ENCODE measurements at places on chromosomes 1 and 21.

- no peak for DNase-seq
Observed at GRCh38 chr21:30148906-30149305, 17.7 kb downstream of the CLDN17 start.

- no peak for DNase-seq
Observed at GRCh38 chr1:203519896-203520295, 25.9 kb downstream of the OPTC start.

- DNase-seq, result no peak
Observed at GRCh38 chr21:42147386-42148020, 71.4 kb upstream of the ABCG1 start.

DNA sequence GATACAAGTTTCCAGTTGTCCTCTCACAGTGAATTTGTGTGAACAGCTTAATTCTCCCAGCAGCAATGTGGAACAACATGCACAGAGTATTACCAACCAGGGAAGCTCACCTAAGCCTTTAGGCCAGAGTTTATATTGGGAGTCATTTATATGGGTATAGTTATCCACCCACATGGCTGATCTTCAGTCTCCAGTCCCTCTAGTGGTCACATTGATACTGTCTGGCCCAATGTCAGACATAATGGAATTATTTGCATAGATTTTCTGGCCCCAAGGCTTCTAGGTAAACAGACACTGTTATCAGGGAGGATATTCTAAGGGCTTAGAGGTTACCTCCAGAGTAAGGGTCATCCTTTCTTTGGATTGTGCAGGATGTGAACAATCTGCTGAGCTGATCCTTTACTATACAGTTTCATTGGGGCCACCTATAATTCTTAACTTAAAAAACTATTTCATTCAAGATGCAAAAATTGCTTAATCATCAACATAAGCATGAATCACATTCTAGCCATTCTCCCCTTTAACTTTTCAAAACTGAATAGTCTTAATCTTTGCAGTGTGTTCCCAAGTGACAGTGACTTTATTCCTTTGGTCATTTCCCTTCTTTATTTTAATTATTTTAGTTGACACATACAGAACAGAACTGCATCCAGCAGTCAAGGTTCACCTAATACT, 210.9 kb downstream of the LTN1 start:
- no peak for DNase-seq

DNA sequence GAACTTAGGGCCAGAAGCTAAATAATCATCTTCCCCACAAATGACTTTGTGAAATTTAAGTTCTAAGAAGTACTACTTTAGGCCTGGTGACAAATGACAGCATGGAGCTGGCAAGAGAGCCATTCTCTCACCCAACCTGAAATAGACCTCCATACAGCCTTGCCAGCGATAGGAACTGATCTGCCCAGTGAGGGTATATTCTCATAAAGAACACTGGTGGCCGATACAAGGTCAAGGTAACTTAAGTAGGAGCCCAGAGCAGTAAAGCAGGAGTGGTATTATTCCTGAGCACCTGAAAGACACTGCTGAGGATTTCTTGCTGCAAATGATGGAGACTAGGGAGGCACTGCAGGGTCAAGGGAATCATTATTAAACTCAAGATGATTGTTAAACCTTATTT, 2.6 kb upstream of the TTLL7 start:
- DNase-seq, result no peak

DNA sequence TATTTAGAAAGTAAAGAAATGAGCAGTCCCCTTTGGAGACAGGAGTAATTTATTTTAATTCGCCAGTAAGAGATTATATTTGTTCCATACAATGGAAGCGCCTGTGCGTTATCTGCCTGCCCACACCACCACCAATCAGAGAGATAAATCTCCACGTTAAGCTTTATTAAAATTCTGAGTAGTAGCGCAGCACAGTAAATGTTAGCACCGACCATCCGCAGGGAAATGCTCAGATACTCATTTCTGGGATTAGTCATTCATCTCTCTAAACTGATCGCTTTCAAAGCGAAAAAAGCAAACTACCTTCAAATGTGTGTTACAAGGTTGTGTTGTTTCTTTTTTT, 1.2 kb downstream of the ETS2 start:
- DNase-seq, result no peak

GRCh38 chr21:38531591-38531990, 33.3 kb upstream of the ERG start:
- no peak for DNase-seq

DNA sequence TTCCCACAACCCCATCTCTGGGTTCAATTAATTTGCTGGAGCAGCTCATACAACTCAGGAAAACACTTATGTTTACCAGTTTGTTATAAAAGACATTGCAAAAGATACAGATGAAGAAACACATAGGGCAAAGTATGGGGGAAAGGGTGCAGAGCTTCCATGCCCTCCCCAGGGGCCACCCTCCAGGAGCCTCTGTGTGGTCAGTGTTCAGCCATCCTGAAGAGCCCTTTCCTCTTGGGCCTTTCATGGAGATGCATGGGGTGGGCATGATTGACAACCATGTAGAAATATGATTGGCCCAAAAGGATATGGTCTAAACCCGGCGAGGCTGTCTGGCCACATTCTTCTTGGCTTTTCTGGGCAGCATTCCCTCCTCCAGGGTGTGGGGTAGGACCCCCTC, 56.8 kb upstream of the PDE9A start:
- DNase-seq, result no peak

DNA sequence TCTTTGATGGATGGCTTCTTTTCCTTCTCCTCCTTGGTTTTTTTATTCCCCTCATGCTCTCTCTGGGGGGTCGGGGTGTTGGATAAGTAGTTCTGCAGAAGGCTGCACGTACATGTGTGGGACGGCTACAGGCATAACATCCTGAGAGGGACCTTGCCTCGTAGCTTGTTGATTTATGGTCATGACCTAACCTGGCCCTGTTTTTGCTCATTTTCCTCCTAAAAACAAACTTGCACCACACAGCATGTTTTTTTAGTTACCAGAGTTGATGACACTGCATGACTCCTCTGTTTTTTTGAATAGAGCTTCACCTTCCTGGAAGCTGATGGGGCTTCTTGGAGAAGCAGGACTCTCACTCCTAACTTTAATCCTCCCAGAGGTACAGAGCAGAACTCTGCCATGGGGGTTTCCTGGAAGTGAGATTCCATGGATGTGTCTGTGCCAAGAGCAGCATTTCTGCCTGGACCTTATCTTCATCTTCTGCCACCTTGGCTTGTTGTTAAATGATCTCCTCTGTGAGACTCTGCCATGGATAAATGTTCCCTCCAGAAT, 114.7 kb downstream of the PAPPA2 start:
- no peak for DNase-seq

DNA sequence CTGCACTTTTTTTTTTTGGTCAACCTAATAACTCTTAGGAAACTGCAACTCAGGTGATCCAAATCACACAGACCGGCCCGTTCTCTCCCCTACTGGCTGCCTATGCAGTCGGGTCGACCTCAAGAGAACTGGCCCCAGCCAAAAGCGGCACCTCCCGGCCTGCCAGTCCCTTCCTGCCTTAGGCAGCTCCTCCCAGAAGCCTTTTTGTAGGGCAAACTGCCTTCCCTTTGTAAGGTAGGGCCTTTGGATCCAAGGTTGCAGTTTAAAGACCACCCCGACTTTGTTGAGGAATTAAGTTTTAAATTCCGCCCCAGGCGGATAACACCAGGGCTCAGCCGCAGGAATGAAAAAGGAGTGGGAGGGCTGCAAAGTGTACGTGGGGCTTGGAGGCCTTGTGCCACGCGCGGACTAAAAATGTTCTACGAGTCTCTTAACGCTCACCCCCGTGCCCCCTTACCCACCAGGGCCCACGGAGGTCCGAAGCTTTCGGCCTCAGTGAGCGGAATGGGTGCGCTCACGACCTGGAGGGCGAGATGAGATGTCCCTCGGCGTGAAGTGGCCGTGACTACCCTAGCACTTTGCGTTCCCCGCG, 642 bp upstream of the ST3GAL3 start:
- DNase-seq, result peak; percentile 2

DNA sequence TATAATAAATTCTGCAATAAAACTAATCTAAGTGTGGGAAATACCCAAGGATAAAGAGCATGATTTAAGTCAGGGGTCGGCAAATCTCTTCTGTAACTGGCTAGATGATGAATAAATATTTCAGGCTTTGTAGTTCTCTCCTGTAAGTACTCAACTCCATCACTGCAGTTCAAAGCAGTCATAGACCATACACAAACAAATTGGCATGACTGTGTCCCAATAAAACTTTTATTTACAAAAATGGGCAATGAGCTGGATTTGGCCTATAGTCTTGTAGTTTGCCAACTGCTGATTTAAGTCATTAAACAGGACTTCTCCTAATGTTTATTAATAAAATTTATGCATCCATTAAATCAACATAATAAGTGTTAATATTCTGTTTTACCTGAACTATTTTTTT, 49.4 kb downstream of the EDEM3 start:
- DNase-seq, result no peak

GRCh38 chr1:178612261-178612660, 99.4 kb downstream of the TEX35 start:
- DNase-seq, result no peak

GRCh38 chr1:224675590-224675989, 59.5 kb downstream of the CNIH3 start:
- DNase-seq, result no peak

GRCh38 chr1:182192215-182192614, 130.7 kb upstream of the ZNF648 start:
- DNase-seq, result no peak

GRCh38 chr1:185645686-185646085, 88.5 kb upstream of the HMCN1 start:
- DNase-seq, result no peak

DNA sequence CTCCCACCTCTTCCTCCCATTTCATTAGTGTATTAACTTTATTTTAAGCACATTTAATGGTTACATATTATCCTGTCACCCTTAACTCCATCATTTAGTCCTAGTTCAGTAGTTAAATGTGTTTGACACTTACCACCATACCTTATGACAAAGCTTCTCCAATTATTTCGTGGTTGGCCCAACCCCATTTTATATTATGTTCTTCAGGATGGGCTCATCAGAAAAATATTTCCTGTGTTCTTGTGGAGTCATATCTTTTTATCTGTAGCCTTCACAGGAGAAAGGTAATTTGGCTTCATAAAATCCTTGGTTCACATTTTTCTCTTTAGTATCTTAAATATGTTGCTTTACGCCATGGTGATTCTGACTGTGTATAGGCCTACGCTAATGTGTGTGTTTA, 142.3 kb upstream of the COL6A1 start:
- DNase-seq, result no peak

DNA sequence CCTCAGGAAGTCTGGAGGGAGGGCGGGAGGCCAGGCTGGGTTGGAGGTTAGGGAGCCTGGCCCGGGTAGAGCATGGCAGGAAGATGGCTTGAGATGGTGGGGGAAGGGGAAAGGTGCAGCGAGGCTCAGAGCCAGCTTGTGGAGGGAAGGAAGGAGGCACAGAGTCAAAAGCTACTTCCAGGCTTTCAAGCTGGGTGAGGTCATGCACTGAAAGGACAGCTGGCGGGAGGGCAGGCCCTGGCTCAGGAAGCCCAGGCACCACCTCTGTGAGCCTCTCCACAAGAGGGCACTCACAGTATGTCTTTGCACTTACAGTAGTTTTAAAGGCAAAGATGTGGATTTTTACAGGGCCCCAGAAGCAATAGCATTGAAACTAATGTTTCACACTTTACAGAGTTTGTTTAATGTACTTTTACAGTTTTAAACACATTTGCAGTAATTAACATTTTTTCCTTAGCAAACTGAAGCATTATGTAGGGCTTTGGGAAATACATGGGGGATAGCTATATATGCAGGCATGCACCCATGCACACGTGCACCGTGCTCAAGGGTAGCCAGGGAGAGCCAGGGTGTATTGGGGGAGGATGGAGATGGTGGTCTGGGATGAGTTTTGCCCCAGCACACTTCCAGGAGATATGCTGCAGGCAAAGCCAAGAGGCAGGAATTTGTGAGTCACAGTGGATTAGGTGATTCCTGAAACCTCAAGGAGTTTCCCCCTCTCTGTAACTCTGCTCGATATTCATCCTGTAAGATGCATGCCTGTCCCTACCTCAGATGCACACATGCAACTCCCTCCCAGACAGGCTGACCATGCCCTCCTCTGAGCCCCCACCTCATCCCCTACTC, 6.1 kb upstream of the ADAM15 start:
- peak; percentile 81 for DNase-seq

- no peak for DNase-seq
Observed at GRCh38 chr1:199101139-199101538, 462.3 kb downstream of the PTPRC start.

DNA sequence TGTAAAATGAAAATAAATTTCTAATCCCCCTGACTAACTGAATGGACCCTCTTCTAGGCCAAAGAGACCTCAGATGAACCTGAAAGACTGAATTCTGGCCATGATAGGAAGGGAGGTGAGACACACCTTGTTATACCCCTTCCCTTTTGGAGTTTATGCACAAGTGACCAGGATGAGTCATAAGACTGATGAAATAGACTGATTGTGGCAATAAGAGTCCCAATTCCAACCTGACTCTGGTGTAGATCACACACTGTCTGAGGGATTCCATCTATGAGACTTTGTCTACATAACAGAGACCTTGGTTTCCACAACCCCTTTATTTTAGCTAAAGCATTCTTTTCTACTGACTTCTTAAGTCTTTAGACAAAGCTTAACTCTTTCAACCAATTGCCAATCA, 13.5 kb upstream of the OR2G2 start:
- DNase-seq, result no peak

GRCh38 chr1:157363660-157364140, 188.6 kb downstream of the FCRL5 start:
- DNase-seq, result no peak

GRCh38 chr1:160863774-160864131, 1.1 kb upstream of the CD244 start:
- no peak for DNase-seq

- no peak for DNase-seq
Observed at GRCh38 chr1:220093361-220094015, 444 bp upstream of the IARS2 start.

GRCh38 chr1:22315315-22316078, 136.2 kb upstream of the ZBTB40 start:
- DNase-seq, result no peak

DNA sequence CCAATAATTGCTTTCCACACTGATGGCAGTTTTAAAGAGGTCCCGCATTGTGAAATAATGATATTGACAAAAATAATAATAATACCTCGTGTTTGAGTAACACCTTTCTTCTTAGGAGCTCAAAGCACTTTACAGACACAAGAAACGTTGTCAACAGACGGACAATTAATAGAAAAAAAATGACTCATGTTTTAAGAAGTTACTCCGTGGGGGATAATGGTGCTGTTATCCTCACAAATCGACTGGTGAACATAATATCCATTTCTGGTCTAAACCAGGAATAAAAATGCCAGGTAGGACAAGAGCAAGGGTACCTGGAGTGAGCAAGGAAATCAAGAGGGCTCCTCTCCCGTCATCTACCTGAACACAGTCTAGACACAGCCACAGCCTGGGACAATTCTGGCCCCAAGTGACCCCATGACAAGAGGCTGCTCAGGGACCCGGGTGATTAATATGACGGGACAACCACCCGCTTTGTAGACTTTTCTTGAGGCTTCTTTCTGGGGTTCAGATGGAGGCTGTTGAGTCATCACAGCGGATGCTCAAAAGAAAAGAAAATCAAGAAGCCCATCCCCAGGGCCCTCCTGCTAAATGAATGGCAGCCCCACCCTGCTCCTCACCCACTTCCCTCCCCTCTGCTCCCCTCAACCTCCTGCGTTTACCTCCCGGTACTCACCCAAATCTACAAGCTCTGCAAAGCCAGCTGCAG, 146.2 kb upstream of the IRF2BP2 start:
- no peak for DNase-seq
